ENCODE measurements at places on chromosomes 5 and 9.

DNA sequence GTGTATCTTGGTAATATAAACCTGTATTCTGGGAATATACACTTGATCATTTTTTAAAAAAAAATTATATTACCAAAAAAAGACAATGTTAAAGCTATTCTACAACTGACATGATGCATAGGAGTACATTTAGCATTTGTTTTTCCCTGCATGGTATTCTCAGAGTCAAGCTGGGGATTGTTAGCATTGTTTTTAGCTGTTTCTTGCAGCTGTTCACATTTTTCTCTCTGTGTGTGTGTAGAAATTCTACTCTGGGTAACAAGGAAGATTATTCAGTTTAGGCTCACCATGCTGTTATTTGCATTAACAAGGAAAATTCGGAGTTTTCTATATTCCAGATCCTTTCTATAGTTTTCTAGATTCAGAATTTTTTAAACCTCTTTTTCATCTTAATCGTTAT lies 62.2 kb downstream of the ADAMTS16 start:
- no peak for DNase-seq

- DNase-seq: no peak
These were observed 289.6 kb downstream of the KIF4B start for GRCh38 chr5:155303120-155303519.

GRCh38 chr5:35856765-35857351 lies at the start of gene IL7R:
IL7R (plus strand) TSS chr5:35856891; CDS start chr5:35856978, 87 bp downstream.
- peak; percentile 81 for DNase-seq

- no peak for DNase-seq
These were observed 164.0 kb upstream of the CCDC152 start for GRCh38 chr5:42592401-42593140.

- no peak for DNase-seq
These were observed 248.1 kb upstream of the NREP start for GRCh38 chr5:112004867-112005622.

GRCh38 chr9:103978396-103978795 lies 115.7 kb upstream of the SMC2 start:
- DNase-seq: no peak

- no peak for DNase-seq
These were observed 641.5 kb upstream of the CDH10 start for GRCh38 chr5:25286319-25286718.

DNA sequence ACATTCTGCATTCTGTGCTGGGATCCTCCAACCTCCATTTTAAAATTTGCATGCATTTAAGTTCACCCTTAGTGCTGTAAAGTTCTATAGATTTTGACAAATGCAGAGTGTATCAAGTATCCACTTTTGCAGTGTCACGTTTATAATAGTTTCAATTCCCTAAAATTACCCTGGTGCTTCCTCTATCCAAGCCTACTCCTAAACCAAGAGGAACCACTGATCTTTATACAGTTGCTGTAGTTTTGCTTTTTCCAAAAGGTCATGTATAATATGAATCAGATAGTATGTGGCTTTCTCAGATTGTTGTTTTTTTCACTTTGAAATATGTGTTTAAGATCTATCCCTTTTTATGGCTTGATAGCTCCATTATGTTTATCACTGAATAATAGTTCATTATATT lies 468.4 kb upstream of the CDH6 start:
- no peak for DNase-seq

GRCh38 chr9:70954596-70955143 lies 166.8 kb downstream of the TRPM3 start:
- DNase-seq: no peak

DNA sequence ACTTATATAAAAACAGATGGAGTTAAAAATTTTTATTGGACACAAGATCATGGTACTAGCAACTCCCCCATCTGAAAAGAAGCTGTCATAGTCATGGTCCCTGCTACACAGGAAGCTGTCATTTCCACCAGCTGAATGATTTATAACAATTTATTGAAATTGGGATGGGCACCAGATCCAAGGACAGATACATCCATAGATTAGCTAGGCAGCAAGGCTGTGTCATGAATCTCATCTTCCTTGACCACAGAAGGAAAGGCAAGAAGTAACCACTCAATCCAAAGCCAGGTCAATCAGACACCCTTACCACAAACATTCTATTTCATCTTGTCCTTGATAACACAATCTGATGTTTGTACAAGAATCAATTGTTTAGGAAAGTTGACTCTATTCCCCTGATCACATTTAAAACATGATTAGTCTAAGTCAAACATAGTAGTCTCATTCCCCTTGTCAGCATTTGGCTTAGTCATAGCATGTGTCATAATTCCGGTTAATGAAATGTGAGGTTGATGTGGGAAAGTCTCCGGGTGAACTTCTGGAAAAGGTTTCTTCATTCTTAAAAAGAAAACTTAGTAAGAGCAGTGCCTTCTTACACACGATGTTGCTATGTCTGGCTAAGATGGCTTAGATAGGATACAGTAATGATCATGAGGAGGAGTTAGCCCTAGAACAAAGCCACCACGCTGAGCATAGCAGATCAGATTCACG lies 462.6 kb upstream of the PAPPA start:
- no peak for DNase-seq

DNA sequence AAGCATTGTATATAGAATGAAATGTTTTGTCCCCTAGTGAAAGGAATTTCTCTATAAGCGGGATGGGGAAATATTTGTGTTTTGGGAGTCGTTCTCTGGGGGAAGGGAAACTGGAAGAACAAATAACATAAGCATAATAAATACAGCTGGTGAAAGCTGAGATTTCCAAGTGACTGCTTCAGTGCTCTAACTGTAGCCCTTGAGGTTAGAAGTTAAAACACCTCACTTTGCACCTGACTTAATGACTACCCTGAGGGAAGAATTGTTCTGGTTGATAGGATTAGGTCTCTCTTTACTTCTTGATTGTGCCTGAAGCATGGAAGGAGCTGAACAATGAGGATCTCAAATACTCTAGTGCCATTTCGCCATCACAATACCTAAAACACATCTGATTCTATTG lies 307.4 kb downstream of the MAN2A1 start:
- no peak for DNase-seq

DNA sequence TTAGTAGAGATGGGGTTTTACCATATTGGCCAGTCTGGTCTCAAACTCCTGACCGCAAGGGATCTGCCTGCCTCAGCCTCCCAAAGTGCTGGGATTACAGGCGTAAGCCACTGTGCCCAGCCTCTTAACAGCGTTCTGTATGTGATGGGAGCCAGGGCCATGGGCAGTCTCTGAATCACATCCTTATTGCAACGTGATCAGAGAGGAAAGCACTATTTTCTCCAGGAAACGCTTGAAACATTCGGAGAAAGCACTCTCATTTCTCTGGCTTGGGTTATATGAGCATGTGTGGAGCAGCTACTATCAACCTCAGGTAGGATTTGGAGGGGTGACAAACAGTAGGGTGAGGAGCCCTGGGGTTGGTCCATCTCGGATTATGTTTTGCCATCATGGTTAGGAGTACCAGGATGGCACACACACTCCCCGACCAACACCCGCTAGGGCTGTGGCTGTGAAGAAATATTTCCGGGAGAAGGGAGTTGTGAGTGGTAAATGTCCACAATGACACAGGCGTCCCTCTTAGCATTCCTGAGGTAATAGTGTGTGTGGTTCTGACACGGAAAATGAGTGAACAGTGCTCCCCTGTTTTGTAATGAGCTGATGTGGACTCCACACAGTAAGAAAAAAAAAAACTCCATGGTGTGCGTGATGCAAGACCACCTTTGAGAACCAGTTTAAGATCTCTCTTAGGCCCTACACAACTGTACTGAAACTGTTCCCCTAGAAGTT lies 406.2 kb upstream of the ZNF608 start:
- DNase-seq: no peak

DNA sequence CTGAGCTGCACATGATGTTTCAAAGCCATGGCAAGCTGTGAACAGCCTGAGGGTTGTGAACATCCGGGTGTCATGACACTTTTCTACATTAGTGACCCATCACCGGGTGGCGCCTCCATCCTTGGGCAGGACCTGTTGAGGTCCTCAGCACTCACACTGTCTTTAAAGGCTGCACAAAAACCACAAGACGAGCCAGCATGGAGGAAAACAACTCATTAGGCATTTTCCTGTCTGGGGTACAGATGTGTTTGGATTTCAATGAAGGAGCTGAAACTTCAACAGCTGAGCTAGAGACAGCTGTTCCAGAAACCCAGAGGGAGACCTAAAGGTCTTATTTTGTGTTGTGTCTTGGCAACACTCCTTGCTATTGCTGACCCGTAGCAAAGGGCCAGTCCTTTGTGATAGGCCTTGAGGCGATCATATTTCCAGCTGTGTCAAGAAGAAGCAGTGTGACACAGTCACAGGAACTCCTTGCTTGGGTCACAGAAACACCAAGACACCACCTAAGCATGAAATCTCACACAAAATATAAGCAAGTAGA lies 151.8 kb upstream of the VLDLR start:
- DNase-seq: no peak

DNA sequence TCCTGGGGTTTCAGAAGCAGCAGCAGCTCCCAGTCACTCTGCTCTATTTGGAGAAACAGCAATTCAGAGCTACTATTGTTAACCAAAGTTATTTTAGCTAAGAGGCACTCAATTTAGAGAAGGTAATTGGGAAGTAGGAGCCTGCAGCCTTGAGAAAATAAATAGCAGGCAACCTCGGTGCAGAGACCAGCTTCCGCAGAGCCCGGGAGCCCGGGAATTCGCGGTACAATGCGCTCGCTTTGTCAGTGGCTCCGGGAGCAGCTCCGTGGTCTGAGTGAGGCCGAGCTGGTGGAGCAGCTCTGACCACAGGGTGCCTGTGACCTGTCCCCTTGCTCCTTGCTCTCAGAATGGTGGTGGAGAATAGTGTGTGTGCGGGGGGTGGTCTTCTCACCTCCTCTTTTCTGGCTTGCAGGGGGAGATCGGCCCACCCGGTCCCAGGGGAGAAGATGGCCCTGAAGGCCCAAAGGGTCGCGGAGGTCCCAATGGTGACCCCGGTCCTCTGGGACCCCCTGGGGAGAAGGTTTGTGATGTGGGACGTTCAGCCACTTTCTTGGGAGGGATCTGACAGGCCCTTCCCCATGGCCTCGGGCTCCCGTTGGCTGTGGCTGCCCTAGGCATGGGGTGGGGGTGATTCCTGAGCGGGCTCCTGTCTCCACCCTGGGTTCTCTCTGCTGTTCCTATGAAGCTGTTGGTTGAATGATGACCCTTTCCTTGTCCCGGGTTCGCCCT lies 95.9 kb upstream of the FCN2 start:
- DNase-seq: no peak

GRCh38 chr5:61051267-61051666 lies 106.3 kb downstream of the NDUFAF2 start:
- DNase-seq: no peak

GRCh38 chr5:175542232-175542965 lies 64.0 kb downstream of the SFXN1 start:
- DNase-seq: no peak

DNA sequence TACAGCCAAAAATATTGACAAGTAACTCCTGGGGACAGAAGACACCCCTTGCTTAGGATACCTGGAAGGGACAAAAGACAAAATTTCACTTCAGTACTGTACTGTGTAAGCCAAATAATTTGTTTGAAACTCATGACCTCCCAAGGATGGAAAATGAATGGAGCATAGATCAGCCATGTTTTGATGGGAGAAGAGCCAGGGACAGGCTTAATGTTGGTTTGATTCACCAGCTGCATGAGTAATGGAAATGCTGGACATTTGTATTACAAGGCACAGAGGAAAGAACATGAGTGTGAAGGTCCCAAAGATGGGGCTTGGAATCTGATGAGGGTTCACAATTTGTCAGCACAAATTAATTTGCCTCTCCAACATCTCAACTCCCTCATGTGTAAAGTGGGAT lies 122.8 kb downstream of the ENC1 start:
- DNase-seq: no peak

DNA sequence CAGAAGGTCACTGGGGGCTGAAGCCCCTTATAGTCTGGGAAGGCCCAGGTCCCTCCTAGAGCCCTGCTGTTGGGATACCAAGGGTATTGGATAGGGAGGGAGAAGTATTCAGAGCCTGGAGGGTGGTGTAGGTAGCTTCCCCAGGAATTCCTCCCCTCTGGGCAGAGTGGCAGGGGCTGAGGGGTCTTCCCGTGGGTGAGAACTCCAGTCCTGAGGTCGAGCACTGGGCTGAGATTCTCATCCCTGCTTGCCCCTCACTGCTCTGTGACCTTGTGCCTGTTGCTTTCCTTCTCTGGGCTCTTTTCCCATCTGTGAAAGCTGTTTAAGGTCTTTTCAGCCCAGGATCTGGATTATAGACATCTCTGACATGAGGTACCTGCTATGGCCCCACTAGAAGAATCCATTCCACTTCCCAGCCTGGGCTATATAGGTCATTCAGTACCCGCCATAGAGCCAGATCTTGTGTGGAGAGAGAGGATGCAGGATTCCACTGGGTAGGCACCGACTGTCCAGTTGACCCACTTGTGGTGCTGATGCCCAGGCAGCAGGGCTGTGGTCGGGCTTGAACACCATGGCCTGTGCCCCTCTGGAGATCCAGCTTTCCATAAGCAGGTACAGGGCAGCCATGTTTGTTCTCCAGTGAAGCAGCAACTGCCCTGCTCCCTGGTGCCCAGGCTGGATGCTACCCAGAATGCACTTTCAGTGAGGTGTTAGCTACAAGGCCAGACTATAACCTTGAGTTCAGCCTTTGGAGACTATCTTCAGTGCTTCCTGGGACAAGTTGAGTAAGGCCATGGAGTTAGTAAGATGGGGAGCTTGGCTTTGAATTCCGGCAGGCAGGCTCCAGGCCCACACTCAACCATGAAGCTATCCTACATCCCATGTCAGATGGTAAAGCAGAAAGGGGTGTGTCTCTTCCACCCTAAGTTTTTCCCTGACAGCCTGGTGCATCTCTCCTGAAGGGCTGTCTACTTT lies 60.1 kb downstream of the AMBP start:
- DNase-seq: no peak

GRCh38 chr5:594226-594860 lies 17.8 kb upstream of the CEP72 start:
- DNase-seq: no peak

- DNase-seq: peak; percentile 66
These were observed 70.8 kb upstream of the CDKN2B start for GRCh38 chr9:22079873-22080341.

DNA sequence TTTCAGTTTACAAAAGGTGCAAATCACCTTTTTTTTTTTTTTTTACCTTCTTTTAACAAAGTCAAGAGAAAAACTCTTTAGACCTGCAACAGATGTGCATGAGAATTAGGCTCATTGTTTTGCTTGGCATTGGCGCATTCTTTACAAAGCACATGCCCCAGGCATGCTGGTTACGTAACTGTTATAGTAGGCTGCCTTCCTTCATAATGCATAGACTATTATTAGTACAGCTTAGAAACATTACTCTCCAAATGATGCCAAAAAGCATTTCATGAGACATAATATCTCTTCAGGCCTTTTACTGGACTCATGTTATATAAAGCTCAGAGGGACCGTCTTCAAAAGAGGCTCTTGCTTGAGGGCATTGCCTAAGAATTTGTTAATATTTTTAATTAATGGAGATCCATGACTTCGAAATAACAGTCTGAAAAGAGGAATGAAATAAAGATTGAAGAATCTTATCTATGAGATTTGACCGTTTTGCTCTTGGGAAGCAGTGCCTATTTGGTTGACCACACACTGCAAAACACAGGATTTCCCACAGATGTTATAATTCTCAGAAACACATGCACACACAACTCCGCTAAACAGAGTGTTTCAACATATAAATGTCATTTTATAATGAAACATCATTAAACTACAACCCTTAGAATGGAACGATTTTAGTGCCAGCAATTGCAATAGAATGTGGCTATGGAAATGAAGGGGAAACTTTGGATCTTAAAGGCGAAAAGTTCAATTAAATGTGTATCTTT lies 478.7 kb downstream of the PRR16 start:
- DNase-seq: no peak

GRCh38 chr9:137606005-137606621 lies 627 bp downstream of the ARRDC1 start:
- DNase-seq: no peak

- no peak for DNase-seq
These were observed 65.2 kb downstream of the ZSWIM6 start for GRCh38 chr5:61397238-61397637.

Measured in CD4-positive, alpha-beta T cell treated with Interleukin-21 for 1 hour (primary cell).